ENCODE measurements at places on chromosomes 1 and 21. TPM values are rescaled to one million over a fixed set of nuclear protein-coding genes. Genes with fewer than 3 reads are reported as not detected.

GRCh38 chr1:101260556-101261350 lies 23.9 kb downstream of the S1PR1 start:
- DNase-seq, result no peak

- DNase-seq, result no peak
Observed at GRCh38 chr21:26847002-26847401, 1.8 kb upstream of the ADAMTS1 start.

- DNase-seq, result no peak
Observed at GRCh38 chr1:23524716-23525401, 6.2 kb downstream of the E2F2 start.

DNA sequence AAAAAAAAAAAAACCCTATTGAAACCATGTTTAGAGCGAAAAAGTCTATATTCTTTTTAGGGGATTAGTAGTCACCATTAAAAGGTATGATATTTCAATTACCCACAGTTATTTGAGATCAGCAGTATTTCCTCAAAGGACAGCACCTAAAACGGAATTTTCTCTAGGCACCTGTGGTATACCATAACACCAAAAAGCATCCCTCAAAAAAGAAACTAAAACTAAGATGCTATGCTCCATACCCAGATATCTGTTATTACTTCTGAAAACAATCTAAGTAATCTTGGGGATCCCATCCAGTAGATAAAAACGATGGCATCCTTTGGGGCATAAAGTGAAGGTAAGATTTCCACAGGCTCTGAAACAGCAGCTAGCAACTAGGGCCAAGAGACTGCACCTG lies 89.0 kb downstream of the RERE start:
- DNase-seq, result no peak

GRCh38 chr1:4179914-4180735 lies 280.1 kb upstream of the C1orf174 start:
- DNase-seq, result no peak

- DNase-seq, result no peak
Observed at GRCh38 chr1:44619261-44619900, 54.9 kb downstream of the TMEM53 start.

Gene ZMYM4
- 20.0 TPM for total RNA-seq

Gene TLCD4
- 2.9 TPM for total RNA-seq

DNA sequence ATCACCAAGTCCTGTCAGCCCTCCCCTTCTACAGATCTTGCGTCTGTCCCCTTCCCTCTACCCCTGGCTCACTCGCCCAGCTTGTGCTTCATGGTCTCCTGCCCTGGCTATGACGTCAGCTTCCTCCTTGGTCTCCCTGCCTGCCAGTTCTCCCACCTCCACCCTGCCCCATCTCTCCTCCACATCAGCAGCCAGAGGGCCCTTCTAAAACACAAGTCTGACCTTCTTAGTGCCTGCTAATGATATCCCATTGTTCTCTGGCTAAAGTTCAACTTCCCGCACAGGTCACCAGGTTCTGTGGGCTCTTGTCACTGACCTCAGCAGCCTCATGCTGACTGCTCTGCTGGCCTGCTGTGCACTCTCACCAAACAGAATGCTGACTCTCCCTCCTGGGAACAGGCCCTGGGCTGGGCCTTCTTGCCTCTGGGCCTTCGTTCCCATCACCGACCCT lies 24.7 kb upstream of the MYCL start:
- no peak for DNase-seq

Gene MIXL1
- not detected for total RNA-seq

- peak; percentile 89 for DNase-seq
Observed at GRCh38 chr1:243849421-243850201, 432 bp downstream of the AKT3 start.

DNA sequence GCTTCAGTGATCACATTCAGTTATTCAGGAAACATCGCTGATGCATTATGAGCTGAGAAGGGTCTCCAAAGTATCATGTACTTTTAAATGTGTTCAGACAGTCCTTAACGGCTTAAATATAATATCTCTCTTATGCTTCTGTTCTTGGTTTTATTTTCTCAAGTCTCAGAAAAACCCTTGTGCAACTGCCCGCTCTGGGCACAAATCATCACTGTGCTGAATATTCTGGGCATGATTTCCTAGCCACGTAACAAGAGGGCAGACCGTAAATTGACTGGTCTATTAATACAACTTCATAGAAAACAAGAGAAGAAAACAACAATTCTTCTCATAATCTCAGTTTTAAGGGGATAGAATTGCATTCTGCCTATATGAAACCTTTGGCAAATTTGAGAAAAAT lies 96.5 kb upstream of the EXO1 start:
- DNase-seq, result no peak

Gene TFF1
- total RNA-seq, result not detected

DNA sequence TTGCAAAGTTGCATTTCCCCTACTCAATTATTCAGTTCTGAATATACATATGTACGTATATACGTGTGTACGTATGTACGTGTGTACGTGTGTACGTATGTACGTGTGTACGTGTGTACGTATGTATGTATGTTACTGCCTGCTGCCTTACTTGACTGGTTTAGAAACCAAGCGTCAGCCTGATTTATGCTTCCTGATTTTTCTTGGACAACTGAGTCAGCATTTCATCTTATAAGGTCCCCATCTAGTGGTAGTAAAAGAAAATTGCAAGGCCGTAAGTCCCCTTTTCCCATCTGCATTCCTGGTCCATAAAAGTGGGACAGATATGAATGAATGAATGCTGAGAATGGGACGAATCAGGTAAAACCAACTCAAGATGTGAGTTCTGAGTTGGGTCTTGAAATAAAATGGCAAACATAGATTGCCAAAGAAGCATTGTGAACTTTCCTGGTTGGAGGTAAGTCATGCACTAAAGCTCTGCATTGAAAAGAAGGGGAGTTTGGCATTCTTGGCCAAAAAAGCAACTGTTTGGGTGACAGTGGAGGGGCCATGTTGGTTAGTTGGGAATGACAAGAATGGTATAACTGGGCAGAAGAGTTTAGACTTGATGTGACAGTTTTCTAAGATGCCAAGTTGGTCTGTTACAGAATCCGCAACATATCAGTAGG lies 76.4 kb upstream of the DNAH14 start:
- no peak for DNase-seq

GRCh38 chr1:87111659-87112371 lies 197.4 kb downstream of the HS2ST1 start:
- no peak for DNase-seq

Gene ESPN
- 27.5 TPM for total RNA-seq

DNA sequence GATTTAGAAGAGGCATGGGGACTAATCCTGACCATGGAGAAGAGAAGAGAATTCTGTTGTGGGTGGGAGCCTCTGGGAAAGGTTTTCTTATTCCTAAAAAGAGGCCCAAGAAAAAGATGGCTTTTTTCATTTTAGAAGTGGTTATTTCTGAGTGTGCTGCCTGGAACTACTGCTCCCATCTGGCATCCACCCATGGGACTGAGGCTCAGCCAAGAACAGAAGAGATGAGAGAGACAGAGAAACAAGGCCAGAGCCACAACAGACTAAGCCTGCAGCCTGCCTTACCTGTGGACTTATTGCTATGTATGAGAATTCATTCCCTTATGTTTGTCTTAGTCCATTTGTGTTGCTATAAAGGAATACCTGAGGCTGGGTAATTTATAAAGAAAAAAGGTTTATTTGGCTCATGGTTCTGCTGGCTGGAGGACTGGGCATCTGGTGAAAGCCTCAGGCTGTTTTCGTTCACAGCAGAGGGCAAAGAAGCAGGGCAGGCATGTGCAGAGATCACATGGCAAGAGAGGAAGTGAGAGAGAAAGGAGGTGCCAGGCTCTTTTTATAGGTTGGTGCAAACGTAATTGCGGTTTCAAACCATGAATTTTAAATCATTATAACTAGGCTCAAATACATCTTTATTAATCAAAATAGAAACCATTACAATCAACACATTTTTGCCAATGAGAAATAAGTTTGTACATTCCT lies 57.5 kb upstream of the PRDM2 start:
- DNase-seq, result no peak

Gene CD52
- 2.0 TPM for total RNA-seq

Gene FAAH
- total RNA-seq, result 26.3 TPM

Gene CFHR1
- not detected for total RNA-seq

- no peak for DNase-seq
Observed at GRCh38 chr1:116982319-116983004, 19.1 kb upstream of the CD101 start.

GRCh38 chr21:42073145-42074099 lies 2.3 kb downstream of the UMODL1 start:
- DNase-seq, result no peak

Gene ARHGAP29
- total RNA-seq, result 35.9 TPM

- DNase-seq, result no peak
Observed at GRCh38 chr1:235929216-235929615, 62.5 kb upstream of the LYST start.

Gene CELF3
- not detected for total RNA-seq
